ENCODE measurements at places on chromosomes 2 and 18. TPM values are rescaled to one million over a fixed set of nuclear protein-coding genes. Genes with fewer than 3 reads are reported as not detected.

Gene PRKAG3
- not detected for polyA plus RNA-seq

Gene CFAP53
- polyA plus RNA-seq: 0.34 TPM

Gene IL36G
- not detected for polyA plus RNA-seq

Gene DYNC1I2
- polyA plus RNA-seq: 31.8 TPM

Gene SCYGR4
- polyA plus RNA-seq: not detected

Gene POTEC
- polyA plus RNA-seq: not detected

Gene VIT
- polyA plus RNA-seq: 1.2 TPM

DNA sequence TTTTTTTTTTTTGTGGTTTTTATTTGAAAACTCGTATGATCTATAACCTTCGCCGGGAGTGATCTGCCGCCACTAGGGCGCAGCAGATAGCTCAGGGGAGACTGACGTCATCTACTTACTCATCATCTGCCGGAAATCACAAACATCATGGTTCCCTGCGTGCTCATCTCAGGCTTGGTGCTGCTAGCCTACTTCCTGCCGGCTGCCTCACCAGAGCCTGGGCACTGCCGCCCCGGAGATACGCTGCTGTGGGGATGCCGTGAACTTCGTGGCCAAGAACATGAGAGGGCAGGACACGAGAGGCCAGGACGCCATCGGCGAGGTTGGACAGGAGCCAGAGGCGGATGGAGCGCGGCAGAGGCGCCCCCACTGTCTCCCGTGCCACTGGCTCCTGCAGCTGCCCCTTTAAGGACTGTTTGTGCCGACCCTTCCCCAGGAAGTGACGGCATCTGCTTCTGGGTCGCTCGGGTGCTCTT, 68.8 kb downstream of the DOK6 start:
- DNase-seq: no peak

DNA sequence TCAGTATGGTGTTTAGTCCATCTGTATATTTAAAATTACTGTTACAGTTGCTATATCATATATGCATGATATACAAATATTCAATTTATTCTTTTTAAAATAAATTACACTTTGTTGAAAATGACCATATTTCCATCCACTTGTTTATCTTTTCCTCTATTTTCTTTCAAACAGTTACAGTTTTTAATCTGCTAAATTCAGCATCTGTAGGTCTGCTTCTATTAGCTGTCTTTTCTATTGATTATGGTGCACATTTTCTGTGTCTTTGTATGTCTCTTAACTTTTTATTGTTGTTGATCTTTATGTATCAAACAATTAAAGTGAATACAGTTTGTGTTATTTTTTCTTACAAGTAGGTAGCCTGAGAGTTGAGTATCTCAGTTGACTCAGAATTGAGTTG, 28.1 kb downstream of the IL18R1 start:
- DNase-seq: no peak

DNA sequence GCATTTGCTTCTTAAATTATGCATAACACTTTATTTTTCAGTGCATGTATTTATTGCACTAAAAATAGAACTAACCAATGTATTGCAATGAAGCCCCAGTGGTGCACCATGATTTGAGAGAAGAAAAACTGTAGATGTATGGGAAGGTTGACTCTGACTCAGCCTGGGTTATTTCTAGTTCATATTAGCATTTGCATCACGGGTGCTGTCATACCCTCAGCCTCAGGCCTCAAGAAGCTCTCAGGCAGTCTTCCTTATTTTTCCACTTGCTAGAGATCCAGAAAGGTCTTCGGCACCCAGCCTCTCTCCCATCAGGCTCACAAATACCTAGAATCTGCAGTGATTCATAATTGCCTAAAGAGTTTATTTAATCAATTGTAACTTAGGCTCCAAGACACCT, 148.0 kb downstream of the DNER start:
- no peak for DNase-seq

DNA sequence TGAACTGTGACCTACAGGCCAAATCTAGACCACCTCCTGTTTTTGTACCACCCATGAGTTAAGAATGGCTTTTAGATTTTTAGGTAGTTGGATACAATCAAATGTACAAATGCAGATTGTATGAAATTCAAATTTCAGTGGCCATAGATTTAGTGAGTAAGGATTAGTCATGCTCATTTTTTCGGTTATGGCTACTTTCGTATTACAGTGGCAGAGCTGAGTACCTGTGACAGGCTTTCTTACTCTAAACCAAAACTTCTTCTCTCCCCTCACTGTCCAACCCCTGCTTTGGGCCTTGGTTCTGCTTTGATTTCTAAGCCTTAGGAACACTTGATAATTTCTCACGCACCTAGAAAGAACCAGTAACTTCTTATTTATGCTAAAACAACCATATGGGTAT, 82.1 kb downstream of the CDC42EP3 start:
- DNase-seq: no peak

DNA sequence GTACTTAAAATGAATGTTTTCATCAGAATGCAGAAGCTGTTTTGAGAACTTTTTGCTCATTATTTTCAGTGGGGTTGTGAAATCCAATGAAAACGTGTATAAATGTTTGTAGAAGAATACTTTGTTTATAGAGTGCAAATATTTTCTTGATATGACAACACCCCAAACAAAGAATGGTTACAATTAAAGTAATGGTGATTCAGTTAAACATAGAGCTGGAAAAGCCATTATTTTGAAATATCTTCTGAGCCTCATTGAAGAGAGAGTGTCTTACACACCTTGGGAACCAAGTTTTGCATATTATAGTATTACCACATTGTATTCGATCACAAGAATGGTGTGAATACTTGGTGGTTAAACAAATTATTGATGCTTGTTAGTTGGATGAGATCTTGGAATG, 48.7 kb downstream of the SPTBN1 start:
- no peak for DNase-seq

GRCh38 chr2:55761526-55761925, 67.9 kb upstream of the PNPT1 start:
- DNase-seq: no peak

GRCh38 chr2:174454566-174454965, 32.3 kb downstream of the GPR155 start:
- DNase-seq: no peak

GRCh38 chr2:159564081-159564480, 52.3 kb downstream of the BAZ2B start:
- DNase-seq: no peak

- no peak for DNase-seq
These were observed 133.9 kb downstream of the GFPT1 start for GRCh38 chr2:69253112-69253511.

DNA sequence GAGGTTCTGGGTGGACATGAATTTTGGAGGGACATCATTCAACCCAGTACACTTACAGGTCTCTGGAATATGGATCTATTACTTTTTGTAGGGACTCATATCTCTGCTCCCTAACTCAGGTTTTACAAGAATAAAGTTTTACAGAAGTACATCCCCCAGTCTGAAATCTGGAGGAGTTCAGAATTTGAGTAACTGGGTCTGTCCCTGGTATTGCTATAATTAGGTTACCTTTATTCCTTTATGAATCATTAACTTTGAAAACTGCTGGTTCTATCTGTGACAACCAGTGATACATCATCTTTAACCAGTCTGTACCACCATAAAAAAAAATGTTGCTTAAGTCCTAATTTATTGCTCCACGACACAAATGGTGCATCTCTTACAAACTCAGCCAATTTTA, 59.9 kb downstream of the INSIG2 start:
- no peak for DNase-seq

- no peak for DNase-seq
These were observed 8.1 kb upstream of the MTERF4 start for GRCh38 chr2:241110089-241110606.

- no peak for DNase-seq
These were observed 152.5 kb downstream of the TSN start for GRCh38 chr2:121907928-121908327.

DNA sequence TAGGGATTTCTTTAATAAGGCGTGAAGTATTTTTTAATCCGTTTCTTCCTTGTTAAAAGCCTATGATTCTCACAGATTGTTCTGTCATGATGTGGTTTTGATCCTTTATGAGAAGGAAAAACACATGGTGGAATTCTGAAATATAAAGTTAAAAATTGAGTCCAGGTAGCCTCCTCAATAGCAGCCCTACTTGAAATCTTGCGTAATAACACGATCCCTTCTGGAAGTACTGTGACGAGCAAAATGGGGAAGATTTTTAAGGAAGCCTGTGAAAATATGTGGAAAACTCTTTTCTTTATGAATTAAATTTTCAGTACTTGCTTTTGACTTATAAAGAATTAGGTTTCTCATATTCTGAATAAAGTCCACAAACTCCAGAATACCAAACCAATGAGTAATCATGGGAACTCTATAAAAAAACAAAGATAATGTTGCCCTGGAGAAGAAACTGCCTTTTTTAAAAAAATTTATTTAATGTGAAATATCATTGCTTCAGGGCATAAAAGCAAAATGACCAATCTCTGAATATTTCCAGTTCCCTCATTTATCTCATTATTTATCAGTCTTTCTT, 476.4 kb upstream of the ZEB2 start:
- no peak for DNase-seq

- DNase-seq: no peak
These were observed 84.6 kb upstream of the NDUFV2 start for GRCh38 chr18:9017905-9018227.

DNA sequence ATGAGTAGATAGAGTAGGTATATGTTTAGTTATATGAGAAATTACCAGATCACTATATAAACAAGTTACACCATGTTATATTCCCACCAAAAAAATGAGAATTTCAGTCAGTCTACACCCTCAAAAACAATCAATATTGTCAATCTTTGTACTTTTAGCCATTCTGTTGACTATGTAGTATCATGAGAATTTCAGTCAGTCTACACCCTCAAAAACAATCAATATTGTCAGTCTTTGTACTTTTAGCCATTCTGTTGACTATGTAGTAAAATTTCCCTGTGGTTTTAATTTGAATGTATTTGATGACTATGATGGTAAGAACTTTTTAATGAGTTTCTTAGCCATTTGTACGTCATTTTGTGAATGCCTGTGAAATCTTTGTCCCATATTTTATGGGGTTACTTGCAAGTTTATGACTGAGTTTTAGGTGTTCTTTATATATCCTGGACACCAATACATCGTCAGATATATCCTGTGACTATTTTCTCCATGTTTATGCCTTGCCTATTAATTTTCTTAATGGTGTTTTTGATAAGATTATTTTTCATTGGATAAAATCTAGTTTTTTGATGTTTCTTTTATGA, 528.4 kb upstream of the SPHKAP start:
- DNase-seq: no peak

DNA sequence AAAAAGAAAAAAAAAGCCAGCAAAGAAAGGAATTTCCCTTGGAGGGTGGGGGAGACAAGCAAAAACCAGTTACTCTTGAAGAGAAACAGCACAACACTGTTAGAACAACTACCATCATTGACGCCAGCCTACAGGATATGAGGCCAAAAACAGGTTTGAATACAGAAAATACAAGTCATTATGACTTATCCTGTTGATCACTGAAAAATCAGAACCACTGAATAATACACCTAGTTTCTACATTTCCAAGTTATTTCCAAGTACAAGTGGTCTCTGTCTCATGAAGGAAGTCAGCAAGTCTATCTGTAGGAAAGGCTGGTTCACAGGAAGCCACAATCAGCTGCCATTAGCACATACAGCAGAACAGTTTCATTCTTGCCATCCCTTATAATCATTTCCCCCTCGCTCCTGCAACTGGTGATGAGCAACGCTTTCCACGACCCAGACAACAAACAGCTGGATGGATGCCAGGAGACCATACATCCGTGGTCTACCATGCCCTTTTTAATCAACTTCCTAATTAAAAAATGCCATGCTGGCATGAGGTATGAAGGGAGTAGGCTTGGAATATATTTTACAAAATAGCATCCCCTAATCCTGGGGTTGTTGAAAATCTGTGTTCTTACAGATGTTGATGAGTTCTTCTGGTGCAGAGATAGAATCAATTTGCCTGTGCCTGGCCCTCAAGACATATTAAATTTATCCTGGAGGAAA, 10.4 kb downstream of the MYT1L start:
- no peak for DNase-seq

DNA sequence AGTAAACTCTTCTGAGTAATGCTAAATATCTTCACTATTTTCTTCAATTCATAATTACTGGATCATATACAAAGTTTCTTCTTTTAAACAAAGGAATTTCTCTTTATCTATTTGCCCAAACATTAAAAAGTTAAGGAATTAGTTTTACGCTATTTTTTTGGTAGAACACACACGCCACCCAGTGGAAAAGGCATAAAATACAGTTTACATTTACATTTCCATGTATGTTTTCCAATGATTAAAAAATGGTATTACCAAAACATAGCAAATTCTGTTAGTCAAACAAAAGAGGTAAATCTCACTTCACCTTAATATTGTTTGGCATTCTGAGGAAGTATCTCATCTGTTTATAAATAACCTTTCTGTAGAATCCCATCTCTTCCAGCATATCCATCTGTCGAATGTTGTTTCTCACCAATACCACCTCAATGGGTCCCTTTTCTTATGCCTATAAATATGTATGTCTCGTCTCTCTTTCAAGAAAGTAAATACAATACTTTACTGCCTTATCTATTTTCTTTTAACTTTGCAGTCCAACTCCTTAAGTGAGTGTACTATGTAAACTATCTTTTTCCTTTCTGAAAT, 7.2 kb downstream of the BOLL start:
- DNase-seq: peak; percentile 13

DNA sequence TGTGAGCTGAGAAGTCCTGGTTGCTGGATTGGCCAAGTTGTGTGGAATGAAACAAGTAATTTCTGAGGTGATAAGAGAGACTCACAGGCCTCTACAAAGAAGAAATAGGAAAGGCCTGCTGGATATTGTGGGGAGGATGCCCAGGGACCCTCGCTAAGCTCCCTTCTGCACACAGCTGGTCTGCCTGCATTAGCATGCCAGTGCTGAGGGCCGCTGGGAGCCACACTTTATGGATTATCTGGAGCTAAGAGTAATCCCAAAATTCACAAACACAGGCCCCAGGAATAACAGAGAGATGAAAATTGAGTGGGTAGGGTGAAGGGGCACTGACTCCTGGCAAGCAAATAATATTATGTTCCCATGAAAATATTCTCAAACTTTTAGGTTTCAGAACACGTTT, 114.9 kb upstream of the SIX3 start:
- DNase-seq: no peak

DNA sequence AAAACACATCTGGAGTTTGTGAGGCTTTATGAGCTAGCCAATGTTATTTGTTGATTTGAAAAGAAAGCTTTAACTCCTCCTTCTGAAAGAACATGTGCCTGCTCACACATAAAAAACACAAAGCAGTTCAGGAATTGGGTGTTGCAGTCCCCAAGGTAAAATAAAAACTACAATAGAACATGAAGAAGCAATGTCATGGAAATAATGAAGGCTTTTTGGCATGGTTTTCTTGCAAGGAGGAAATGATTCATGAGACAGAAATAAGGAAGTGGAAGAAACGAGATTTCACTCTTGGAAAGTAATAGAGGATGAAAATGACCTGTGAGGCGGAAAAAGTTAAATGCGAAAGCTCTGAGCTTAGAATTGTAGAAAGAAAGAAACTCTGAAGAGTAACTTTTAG, 81.1 kb downstream of the TRIB2 start:
- no peak for DNase-seq

All from immature natural killer cell (primary cell).